ENCODE measurements at places on chromosomes 1 and 21.

DNA sequence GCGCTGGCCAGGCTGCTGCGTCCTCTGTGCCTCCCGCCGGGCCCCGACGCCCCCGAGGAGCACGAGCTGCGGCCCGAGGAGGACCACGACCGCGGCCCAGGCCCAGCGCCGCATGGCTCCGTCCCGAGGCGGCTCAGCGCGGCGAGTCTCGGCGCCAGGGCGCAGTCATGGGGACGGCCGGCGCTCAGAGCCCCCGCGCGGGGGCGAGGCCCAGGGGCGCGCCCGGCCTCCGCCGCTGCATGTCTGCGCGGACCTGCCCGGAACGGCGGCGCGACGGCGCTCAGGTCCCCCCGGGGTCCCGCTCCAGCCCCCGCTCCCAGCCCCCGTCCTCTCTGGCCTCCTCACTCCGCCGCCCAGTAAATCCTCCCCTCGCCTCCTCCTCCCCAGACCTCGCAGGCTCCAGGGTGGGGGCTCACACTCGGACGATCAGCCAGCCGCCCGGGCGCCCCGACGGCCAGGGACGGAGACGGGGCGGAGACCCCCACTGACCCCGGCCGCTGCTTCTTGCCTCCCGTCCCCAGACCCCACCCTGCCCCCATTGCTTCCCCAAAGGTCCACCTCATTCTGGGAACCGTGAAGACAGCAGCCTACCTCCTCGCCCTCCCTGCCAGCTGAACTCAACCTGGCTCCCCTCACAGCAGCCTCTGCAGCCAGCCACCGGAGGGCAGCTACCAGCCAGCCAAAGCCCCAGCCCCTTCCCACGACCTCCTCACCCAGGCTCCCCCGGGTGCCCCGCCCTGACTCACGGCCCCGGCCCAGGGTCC lies at the start of gene C1QTNF12:
Gene C1QTNF12 (minus strand): TSS at position 146 of the 764 bp plus-strand sequence. CDS start 32 bp downstream, at position 114.
- DNase-seq, result no peak

GRCh38 chr21:18006691-18007090 lies 187.5 kb upstream of the C21orf91 start:
- no peak for DNase-seq

DNA sequence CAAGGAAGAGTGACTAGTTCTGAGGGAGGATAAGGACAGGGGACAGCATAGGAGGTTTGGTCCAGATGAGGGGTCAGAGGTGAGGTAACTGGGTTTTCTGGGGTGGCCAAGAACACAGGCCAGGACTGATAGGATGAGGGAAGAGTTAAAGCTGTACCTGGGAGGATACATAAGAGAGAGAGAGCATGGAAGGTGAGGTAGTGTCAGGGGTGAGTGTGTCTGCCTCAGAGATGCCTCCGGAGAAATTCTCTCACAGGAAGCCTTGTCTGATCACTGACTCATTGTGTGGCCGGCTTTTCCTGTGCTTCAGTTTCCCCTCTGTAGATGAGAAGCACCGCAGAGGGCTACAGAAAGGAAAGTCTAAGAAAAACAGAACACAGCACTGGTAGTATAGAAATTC lies 40.2 kb downstream of the FASLG start:
- no peak for DNase-seq

- DNase-seq, result peak; percentile 99
Measured at GRCh38 chr1:234893725-234894630, 234.7 kb downstream of the TOMM20 start.

DNA sequence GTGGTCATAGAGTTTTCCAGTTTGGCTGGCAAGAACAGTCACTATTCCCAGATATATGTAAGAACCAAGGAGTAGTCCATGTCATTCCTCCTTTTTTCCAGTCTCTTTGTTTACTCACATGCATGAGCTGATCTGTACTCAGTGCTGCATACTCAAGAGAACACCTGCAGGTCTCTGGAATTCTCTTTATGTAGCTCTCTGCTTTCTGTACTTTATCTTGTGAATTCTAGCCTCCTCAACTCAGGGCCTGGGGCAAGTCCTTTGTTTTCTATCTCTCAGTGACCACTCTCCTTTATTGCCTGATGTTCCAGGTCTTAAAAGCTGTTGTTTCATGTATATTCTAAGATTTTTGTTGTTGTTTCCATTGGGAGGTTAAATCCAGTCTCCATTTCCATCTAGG lies 478.9 kb downstream of the DPYD start:
- no peak for DNase-seq

- no peak for DNase-seq
Measured at GRCh38 chr1:12047120-12047876, 15.8 kb upstream of the TNFRSF8 start.

DNA sequence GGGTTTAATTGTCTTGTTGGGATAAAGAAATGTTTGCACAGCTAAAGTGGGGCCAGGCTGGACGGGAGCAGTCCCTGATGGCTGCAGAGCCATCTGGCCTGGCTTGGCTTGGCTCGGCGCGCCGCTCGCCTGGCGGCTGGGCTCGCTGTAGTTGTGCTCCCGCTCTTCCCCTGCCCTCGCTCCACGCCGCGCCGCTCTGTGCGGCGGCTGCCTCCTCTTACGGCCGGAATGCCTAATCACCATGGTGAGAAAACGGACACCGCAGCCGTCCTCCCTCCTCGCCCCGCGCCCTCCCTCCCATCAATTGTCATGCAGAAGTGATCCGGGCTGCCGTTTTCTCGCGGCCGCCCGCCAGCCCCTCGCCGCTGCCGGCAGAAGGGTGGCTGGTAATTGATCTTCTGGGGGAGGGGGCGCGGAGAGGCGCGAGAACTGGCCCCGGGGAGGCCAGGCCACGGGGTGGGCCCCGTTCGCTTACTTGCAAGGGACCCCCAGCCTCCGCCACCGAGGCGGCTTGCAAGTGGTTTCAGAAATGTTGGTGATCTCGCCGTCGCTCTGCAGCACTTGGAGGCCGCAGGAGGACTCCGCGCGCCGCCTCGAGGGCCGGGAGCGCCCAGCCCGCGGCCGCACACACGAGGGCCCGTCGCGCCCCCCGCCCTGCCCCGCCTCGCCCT lies 12.4 kb downstream of the RNF220 start:
- DNase-seq, result peak; percentile 25

DNA sequence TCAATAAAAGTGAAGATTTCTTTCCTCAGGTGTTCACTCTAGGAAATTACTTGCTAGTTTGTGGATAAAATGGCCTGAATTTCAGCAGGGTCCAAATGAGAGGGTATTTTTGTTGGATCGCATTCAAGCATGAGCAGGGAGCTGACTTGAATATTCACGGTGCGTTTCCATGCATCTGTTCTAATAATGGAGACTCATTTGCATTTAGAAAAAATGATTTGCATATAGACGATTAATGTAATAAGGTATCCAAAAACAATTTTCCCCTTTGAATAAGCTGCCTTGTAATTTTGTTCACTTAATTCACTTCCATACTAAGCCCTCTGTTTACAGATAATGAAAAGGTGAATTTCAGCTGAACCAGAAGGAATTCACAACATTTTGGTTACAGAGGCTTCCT lies 130.9 kb upstream of the AJAP1 start:
- DNase-seq, result no peak

DNA sequence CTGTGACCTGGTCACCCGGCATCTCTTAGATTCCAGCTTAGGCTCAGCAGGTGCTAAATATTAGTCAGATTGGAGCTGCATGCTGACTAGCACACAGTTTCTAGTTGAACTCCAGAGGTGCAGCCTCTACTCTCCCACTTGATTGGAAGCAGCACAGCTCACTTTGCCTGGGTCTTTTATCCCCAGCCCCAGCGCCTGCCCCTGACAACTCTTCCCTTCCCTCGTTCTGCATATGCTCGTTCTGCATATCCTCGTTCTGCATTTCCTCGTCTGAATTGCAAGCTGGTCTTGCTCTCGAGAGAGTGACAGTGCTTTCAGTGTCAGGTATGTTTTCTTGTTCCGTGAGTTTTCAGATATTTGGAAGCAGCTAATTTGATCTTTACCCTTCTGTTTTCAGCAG lies 11.7 kb downstream of the COL18A1 start:
- no peak for DNase-seq

DNA sequence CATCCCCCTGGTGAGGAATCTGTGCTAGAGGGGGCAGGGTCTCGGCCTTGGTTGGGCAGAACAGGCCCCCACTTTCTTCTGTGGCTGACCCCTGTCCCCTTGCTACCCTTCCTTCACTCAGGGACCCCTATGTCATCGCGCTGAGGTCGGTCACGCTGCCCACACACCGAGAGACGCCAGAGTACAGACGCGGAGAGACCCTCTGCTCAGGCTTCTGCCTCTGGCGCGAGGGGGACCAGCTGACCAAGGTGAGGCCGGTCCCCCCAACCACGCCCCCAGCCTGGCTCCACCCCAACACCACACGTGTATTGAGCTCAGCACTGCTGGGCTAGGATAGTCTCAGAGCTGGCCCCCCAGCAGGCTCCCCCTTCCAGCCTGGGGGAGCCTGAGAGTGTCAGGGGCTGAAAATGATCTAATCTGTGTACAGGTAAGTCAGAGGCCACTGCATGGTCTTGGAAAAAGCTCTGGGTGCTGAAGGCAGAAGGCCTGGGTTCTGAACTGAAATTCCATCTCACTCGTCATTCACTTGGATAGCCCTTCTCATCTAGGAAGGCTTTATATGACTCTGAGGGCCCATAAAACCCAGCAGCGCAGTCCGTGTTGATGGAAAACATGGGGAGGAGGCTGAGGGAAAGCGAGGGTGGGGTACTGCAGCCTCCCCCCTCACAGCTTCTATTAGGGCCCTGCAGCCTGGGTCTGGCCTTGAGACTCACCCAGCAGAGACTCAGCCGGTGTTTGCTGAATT lies 15.3 kb downstream of the FAM151A start:
- no peak for DNase-seq

DNA sequence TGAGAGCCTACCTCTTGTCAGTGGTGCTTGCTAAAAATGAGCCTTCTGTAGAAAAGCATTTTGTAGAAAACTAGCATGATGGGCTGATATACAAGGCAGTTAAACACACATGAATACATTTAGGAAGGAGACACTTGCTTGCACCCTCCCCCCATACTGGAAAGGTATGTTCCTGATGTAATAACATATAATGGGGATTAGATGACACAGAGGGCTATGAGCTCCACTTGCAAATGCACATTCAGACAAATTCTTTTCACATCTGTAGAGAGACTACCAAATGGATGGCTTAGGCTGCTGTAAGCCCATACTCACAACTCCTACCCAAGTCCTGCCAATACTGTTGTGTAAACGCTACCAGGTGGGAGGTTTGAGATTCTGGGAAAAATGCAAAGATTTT lies 634.0 kb downstream of the SMYD3 start:
- DNase-seq, result no peak

GRCh38 chr1:234707641-234708040 lies 97.7 kb upstream of the IRF2BP2 start:
- no peak for DNase-seq

DNA sequence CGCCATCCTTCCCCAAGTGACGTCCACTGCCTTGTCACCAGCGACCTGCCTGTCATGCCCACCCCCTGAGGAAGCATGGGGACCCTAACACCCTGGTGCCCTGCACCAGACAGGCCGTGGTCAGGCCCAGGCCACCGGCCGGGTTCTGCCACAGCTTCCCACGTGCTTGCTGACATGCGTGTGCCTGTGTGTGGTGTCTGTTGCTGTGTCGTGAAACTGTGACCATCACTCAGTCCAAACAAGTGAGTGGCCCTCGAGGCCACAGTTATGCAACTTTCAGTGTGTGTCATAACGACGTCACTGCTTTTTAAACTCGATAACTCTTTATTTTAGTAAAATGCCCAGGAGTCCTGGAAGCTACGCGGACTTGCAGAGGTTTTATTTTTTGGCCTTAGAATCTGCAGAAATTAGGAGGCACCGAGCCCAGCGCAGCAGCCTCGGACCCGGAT lies 8.5 kb upstream of the CTRC start:
- no peak for DNase-seq

DNA sequence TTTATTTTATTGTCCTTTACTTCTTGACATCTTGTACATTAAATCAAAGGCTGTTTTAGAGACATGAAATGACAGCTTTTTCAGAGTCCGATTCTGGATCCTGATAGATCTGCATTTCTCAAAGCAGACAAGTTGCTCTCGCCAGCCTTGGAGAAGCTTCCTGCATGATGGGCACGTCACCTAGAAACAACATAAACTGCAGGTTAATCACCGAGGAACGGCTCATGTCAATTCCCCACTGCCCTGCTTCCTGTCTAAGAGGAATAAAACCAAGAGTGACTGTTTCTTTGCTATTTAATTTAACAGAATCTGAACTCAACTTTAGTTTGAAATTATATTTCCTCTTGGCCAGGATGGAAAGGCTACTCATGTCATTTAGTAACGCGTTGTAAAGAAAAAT lies 77.0 kb downstream of the RWDD3 start:
- DNase-seq, result no peak

- DNase-seq, result no peak
Measured at GRCh38 chr1:237390823-237391222, 348.8 kb downstream of the RYR2 start.

DNA sequence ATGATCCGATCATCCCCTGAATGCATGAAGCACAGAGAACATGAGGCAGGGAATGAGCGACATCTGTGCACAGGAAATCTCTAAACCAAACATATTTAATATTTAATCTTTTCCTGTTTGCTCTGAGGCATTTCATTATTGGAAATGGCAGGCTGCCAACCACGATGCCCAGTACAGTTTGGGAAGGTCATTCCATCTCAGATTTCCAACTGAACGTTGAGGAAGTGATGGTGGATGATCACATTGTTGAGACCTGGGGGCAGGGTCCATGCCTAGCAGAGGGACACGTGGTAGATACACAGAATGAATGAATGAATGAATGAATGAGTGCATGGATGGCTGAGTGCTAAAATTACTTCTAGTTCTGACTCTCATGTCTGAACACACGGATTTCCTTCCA lies 15.9 kb upstream of the FASLG start:
- DNase-seq, result peak; percentile 68

GRCh38 chr1:219575563-219575962 lies 37.3 kb downstream of the ZC3H11B start:
- no peak for DNase-seq

DNA sequence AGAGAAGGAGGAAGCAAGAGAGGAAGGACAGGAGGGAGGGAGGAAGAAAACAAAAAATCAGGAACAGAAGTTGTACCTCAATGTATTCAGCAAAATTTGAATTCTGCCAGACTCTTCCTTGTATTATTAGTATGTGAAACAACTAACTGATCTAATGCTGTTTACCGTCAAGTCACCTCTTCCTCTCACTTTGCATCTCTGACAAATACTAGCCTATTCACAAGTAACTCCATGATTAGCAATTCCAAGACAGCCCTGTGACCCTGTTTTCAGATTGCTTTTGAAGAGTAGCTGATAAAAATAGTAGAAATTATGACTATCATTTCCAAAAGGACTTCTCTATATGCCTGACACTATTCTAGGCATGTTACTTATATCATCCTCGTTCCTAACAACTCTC lies 445.4 kb downstream of the NEGR1 start:
- no peak for DNase-seq

- no peak for DNase-seq
Measured at GRCh38 chr1:109499081-109499480, 5.2 kb downstream of the CYB561D1 start.

GRCh38 chr1:19643121-19643520 lies 990 bp upstream of the NBL1 start:
- no peak for DNase-seq

GRCh38 chr21:18548249-18548648 lies 144.7 kb upstream of the TMPRSS15 start:
- DNase-seq, result no peak
